Fibroblast of lung (primary cell): ENCODE measurements at places on chromosomes 2 and 18. TPM values are rescaled to one million over a fixed set of nuclear protein-coding genes. Genes with fewer than 3 reads are reported as not detected.

SPATA3 gene
- not detected in 2 replicates for total RNA-seq

VIT gene
- total RNA-seq = 0.17 and 0.77 TPM in 2 replicates

DNA sequence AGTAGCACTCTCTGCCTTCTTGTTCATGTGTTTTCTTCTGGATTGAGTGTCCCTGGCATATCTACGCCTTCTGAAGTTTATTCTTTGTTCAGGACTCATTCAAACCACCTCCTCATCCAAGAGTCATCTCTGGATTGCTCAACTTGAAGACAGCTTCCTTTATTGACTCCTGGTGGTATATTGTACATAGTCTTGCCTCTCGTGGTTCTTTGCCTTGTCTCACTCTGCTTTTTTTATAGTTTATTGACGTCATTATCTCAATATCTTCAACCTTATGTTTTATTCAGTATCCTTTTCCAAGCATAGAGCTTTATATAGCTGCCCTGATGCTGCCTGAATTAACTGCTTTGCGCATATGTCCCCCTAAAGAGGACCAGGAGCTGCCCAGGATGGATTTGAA, 161.7 kb downstream of the INSIG2 start:
- DNase-seq = no peak

DNA sequence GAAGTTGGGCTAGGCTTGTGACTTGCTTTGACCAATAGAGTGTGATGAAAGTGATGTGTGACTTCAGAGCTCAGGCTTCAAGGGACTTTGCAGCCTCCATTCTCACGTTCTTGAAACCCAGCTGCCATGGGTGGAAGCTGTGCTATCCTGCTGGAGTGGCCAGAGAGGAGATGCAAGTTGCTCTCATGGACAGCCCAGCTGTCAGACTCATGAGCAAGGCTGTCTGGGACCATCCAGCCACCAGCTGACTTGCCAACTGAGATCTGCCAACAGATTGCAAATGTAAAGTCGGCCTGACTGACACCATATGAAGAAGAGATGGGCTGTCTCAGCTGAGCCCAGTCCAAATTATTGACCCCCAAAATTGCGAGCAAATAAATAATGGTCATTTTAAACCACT, 226.4 kb upstream of the CXCR4 start:
- no peak for DNase-seq
